ENCODE measurements at places on chromosomes 3 and 15.

- no peak for DNase-seq
Measured at GRCh38 chr15:71431343-71432336, 316.4 kb downstream of the THSD4 start.

- DNase-seq: no peak
Measured at GRCh38 chr3:112302881-112303763, 9.1 kb upstream of the SLC9C1 start.

- DNase-seq: no peak
Measured at GRCh38 chr3:17390785-17391184, 351.6 kb downstream of the TBC1D5 start.

- no peak for DNase-seq
Measured at GRCh38 chr3:176574786-176575185, 622.5 kb downstream of the TBL1XR1 start.

DNA sequence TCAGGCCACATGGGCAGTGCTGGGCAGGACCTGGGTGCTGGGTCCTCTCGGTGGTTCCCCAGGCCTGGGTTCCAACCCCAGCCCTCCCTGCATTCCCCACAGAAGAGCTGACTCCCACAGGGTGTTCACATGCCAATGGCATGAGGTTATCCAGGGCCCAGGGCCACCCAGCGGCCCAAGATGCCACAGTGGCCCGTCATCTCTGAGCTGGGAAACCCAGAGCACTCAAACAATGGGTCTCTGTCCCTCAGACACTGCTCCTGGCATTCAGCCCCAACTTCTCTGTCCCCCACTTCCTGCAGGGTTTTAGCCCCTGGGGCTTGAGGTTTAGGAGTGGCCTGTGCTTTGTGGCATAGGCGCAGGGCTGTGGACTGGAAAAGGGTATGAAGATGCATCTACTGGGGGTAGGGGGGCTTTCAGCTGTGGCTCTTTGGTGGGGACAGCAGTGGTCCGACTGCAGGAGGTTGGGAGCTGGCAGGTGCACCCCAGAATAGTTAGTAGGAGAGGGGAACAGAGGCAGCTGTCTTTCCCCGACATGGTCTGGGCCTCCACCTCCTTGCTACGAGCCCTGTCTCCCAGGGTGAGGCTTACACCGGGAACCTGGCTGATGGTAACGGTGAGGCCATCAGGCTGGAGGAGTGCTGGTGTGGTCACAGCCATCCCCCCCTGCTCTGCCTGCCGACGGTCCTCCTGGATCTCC, 1.7 kb downstream of the CCDC9B start:
- DNase-seq: no peak

DNA sequence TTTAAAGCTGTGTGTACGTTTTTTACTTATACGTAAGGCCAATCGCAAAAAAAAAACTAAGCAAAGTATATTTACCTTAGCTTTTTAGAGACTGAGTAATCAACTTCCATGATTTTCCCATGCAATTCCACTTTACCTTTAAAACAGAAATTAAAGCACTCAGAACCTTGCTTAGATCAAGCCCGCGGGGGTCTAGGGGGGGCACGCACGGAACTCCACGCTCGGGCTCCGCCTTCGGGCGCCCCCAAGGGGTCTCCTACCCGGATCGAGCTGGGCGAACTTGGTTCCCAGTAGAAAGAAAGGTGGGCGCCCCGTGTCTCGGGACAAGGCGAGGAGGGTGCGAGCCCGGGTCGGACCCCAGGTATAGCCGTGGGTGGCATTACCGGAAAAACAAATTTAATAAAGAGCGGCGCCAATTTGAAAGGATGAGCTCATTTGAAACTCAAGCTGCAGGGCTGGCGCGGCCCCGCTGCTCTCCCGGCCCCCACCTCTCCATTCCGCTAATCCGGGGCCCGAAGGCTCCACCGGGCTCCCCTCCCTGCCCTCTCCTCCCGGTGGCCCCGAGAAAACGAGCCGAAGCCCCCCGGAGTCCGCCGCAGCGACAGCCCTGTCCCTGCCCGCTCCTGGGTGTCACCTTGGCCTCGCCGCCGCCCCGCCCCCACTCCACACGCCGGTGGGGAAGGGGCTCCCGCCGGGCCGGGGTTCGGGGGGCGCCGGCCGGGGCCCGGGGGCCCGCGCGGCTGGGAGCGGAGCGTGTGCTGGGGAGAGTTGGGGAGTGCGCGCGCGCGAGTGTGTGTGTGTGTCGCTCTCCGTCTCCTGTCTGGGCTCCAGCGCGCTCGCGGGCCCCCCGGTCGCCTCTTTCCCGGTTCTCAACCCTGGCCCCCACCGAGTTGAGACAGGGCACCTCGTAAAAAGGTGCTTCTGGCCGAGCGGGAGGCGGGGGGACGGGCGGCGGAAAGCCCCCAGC, 1.5 kb downstream of the IGF2BP2 start:
- DNase-seq: peak; percentile 35

- DNase-seq: no peak
Measured at GRCh38 chr3:64152676-64153466, 72.4 kb downstream of the PRICKLE2 start.

GRCh38 chr3:149947231-149947630, 23.5 kb downstream of the PFN2 start:
- DNase-seq: peak; percentile 60

DNA sequence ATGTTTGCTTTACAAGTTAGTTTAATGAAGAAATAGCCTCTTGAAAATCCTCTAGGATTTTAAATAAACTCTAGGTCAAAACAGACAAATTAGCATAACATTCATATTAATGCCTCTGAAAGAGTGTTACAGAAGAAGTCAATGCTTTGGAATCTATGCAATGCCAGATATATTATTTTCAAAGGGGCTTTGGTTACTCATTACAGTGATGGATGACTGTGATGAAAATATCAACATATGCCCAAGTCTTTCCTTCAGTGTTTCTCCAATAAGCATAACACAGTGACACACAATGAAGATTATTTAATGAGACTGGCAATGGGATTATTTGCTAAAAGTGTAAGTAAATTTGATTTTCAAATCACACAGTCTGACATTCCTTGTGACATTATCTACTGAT, 1247.2 kb downstream of the ROBO2 start:
- DNase-seq: no peak

DNA sequence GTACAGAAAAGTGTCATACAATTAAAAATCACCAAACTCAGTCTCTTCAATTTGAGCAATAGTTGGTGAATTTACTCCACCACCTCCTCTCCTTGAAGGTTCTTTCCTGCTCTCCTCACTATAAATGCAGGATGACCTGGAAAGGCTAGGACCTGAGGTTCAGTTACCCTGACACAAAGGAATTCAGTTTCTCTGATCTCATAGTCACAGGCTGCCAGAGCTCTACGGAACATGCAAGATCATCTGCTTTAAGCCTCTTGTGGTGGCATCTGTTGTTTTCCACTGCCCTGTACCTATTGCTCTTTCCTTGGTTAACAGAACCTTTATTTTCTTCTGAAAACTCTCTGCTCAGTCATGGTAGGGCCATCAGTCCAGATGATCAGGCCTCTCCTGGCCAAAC, 4.9 kb upstream of the TP63 start:
- DNase-seq: no peak

- DNase-seq: no peak
Measured at GRCh38 chr3:71370467-71370866, 213.1 kb downstream of the FOXP1 start.

- DNase-seq: no peak
Measured at GRCh38 chr15:68730976-68731897, 89.5 kb downstream of the ANP32A start.

GRCh38 chr15:98663606-98664005, 15.3 kb downstream of the IGF1R start:
- no peak for DNase-seq

GRCh38 chr15:101490922-101491733, 1.6 kb upstream of the PCSK6 start:
- DNase-seq: no peak

- no peak for DNase-seq
Measured at GRCh38 chr3:45178183-45179023, 32.2 kb upstream of the CDCP1 start.

DNA sequence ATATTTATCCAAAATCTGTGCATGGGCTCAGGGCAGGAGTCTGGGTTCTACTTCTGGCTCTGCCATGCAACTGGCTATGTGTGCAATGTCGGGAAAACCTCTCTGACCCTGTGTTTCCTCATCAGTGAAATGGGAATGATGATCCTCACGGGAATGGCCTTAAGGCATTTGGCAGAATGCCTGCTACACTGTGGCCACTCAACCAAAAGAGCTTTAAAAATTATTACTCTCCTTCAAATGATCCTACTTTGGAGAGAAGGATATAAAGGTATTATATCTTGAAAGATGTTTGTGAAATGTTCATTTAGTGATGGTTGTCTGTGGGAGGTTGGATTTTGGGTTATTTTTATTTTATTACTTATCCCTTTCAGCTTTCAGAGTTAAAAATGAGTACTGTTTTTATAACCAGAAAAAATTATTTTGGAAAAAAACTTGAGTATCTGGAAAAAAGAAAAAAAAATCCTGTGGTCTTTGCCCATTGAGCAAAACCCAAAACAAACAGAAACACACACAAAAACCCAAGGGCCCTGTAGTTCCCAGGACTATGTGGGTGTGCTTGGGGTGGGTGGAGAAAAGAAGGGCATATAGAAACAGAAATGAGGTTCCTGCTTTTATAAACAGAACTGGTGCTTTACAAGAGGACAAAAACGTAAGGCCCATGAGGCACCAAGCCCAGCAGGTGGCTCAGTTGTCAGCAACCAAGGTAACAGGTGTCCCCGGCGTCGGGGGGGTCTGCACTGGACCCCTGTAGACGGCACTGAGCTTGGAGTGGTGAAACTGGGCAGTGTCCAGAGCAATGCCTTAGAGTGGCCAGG, 22.0 kb downstream of the RGMA start:
- peak; percentile 10 for DNase-seq

DNA sequence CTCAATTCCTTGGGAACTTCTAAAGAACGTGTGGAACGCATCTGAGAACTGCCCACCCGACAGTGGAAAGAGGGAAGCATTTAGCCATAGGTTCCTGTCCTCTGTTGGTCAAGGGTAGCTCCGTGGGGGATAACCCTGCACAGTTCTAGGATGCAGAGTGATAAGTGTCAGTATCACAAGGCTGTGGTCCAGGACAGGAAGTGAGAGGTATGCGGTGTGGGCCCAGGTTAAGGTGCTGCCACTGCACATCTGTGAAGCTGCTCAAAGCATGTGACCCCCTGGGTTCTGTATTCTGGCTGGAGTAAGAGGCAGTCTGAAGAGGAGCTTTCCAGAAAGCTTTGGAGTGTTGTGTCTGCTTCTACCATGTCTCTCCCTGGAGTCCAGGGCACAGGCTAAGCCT, 51.7 kb upstream of the HES1 start:
- DNase-seq: no peak

GRCh38 chr15:99546441-99547100, 19.2 kb upstream of the MEF2A start:
- no peak for DNase-seq

DNA sequence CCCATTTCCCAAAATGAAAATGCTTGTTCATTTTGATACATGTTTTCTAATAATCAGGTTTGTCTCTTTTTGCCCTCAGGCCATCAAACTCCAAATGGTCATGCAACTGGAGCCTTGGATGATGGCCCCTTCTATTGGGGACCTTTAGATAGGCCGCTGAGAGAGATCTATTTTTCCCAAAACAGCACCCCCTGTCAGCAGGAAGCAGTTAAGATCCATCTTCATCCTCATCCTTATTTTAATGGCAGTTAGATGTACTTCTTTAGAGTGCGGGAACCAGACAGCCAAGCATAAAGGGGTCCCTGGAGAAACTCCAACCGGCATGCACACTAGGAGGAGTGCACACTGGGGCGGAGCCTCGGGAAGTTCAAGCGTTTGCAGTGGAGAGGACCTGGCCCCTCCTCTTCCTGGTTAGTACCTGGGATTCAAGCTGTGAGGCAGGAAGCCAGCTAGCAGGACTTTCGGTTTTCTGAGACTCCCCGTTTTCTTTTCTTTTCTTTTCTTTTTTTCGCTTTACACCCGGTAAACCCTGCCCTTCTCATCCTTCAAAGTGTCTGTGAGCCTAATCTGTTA, 31.9 kb upstream of the STRIT1 start:
- no peak for DNase-seq

DNA sequence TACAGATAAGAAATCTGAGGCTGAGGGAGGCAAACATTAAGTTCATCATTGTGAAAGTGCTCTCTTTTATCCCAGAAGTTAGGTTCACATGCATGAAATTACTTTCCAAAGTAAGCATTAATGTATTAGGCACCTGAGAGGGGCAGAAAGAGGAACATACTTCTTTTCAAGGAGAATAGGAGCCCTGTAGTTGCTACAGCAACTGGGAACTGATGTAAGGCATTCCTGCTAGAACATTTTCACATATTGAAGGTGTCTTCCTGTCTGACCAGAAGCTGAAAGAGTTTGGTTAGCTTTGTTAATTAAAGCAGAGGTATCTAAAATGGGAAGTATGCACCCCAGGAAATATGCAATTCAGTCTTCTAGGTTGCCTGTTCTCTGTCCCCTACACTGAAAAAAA, 65.5 kb upstream of the ZBTB20 start:
- DNase-seq: no peak

DNA sequence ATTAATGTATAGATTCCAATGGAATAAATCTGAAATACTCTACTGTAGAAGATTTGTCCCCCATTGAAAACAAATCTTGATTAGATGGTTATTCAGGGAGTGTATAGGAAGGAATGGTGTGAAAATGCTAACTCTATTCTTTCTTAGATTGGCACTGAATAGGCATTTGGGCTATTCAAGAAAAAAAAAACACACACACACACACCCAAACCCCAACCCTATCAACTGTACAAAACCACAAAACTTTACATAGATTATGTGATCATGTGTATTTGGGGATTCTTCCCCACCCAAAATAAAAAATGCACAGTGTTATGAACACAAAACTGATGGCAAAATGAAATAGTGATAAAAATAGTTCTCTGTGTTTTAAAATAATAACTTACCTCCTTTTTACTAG, 61.8 kb downstream of the TIGIT start:
- no peak for DNase-seq

DNA sequence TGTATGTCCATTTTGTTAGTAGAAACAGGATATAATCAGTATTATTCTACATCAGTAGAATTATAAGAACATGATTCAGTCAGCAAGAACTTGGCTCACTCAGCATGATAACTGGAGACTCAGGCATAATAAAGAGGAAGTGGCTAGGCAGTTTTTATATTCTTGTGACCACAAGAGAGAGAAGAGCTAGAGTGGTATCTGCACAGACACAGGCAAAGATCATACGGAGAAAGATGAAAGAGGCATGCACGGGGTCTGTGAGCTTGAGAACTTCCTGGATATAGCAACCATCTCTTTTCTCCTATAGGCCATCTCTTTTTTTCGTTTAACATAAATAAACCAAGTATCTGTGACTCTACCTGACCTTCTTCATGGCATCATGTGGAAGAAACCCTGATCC, 46.8 kb downstream of the MYO5A start:
- DNase-seq: peak; percentile 84

DNA sequence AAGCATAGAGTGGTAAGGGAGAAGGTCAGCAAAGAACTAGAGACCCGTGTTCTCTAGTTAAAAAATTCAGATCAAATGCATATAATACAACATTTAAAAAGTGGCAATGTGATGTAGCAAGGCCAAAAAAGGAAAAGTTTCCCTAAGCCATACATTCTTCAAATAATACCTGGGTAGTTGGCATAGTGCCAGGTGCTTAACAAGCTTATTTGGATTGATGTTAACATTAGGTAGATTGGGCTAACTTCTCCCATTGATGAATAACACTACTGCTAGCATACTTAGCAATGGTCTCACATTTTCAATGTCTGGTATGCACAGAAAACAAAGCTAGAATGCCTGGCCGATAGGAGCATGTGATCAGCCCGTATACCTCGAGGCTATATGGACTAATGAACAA, 283.6 kb upstream of the RARB start:
- DNase-seq: no peak

Data from suppressor macrophage treated with lipopolysaccharide for 4 hours (primary cell).